Kidney glomerular epithelial cell (primary cell): ENCODE measurements at places on chromosomes 4 and X.

GRCh38 chr4:11847167-11847566 lies 418.5 kb upstream of the HS3ST1 start:
- DNase-seq, result no peak

GRCh38 chrX:103382877-103383276 lies 6.5 kb downstream of the BEX3 start:
- no peak for DNase-seq

- DNase-seq, result peak; percentile 94
These were observed 126.1 kb downstream of the AFF1 start for GRCh38 chr4:87060957-87061356.

DNA sequence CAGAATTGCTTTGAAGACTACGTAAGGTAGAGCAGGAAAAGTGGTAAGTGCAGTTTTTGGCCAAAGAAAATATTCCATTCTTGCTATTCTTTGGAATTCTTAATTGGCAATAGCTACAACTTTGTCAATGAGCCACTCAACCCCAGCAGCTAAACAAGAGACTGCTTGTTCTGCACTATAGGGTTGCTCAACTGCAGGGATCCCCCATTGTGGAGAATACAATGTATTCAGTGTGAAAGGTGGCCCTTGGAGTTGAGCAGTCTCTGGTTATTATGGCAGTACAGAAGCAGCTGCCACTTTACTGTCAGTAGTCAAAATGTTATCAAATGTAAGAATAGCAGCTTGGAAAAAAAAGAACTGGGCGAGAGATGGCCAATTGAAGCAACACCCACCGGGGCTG lies 808.7 kb downstream of the CENPC start:
- DNase-seq, result no peak

DNA sequence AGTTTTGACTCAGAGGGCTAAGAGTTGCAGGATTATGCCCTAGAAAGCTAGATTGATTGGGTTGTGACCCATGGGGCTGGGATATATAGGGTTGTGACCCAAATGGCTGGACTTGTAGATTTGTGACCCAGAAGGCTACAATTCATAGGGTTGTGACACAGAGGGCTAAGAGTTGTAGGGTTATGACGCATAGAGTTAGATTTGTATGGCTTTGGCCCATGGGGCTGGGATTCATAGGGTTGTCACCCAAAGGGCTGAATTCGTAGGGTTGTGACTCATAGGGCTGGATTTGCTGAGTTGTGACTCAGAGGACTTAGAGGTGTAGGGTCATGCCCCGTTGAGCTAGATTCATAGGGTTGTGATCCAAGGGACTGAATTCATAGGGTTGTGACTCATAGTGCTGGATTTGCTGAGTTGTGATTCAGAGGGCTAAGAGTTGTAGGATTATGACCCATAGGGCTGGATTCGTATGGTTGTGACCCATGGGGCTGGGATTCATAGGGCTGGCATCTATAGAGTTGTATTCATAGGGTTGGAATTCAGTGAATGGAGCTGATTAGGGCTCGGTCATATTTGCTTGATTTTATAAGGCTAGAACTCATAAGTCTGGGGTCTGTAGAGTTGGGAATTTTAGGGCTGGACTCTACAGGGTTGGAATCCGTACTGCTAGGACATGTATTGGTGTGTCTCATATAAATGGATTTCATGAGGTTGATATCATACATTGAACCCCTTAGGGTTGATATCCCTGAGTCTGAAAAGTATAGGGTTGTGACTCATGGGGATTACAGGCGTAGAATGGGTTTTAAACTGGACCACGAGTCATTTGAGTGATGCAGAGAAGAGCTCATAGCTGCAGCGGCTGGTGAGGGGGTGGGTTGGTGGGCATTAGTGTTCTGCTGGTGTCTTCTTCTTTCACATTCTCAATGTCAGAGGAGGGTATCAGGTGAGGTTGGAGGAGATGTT lies 125.7 kb downstream of the CRLF2 start:
- DNase-seq, result no peak

DNA sequence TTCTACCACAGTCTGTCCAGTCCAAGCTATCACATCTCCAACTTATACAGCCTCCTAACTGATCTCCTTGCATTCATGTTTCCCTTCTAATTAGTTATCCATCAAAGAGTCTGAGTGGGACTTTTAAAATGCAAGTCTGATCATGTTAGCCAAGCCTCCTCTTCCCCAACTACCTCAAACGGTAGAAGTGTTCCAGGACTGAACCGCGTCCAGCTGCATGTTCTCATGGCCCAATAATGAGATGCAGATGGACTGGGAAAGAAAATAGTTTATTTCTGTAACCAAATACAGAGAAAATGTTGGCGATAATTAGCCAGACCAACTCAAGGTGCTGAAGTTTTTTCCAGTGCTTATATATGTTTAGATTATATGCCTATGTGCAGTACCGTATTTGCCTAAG lies 46.6 kb upstream of the PPP1R2C start:
- no peak for DNase-seq

- no peak for DNase-seq
These were observed 6.3 kb upstream of the TBC1D25 start for GRCh38 chrX:48533165-48533564.

- no peak for DNase-seq
These were observed 4.3 kb upstream of the RBM3 start for GRCh38 chrX:48569958-48570357.

GRCh38 chr4:86250619-86251018 lies 109.2 kb downstream of the MAPK10 start:
- no peak for DNase-seq

GRCh38 chr4:111136438-111136837 lies 513.6 kb upstream of the PITX2 start:
- DNase-seq, result no peak

DNA sequence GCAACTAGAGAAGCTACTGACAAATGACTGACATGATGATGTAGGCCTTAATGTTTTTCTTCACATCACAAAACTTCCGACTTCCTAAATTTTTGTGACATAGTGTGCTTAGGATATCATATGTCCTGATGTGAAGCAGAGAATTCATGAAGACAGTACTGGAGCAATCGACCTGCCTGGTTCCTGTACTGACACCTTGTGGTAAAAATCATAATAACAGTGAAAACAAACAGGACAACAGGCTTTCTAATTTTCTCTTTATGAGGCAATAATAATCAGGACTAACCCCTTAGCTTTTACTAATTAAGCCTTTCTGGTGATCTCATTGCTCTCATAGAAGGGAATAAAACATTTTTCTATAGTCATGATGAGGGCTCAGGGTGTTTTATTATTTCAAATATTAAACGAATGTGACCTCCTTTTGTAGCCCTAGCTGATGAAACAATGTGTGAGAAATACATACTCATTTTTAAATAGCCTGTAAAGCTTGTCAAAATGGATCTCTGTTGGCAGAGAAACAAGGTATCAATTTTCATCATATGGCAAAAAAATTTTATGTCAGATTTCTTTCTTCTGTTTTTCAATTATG lies 158.4 kb downstream of the TENT5D start:
- peak; percentile 1 for DNase-seq

- DNase-seq, result no peak
These were observed 96.7 kb upstream of the QRFPR start for GRCh38 chr4:121477480-121477879.

- no peak for DNase-seq
These were observed 201.8 kb upstream of the NDST4 start for GRCh38 chr4:115315182-115315581.

DNA sequence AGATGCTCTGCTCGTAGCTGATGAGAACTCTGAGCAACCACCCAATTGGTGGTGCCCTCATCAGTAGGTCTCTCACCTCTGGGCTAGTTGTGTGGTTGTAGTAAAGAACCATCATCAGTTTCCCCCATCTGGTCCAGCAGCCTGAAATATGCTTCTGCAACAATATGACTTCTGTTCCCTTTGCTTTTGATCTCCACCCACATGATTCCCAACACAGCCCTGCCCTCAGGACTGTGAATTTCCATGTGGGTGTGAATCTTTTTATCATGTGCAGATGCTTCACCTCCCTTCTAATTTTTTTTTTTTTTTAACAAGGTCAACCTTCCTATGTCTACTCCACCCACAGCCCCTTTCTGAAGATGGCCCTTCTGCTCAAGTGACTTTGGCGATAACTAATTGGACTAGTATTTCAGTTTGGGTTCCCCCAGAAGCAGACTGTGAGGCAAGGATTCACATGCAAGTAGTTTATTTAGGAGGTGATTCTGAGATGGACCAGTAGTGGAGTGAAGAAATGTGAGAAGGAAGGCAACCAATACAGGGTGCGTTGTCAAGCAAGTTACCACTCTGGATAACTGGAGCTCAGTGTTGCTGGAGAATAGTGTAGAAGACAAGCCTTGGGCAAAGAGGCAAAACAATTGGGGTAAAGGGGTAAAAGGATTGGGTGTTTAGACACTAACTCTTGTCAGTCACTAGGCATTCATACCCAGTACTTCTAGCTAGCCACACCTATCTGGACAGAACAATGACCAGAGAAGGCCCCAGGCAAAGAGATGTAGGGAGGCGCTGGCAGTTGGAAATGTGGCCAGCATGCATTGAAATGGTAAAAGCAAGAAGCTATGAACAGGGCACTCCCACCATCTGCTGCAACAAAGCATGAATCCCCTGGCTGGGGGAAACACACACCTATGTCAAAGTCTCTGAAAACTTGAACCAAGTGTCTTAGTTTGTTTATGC lies 466.2 kb downstream of the BCOR start:
- DNase-seq, result no peak

- DNase-seq, result peak; percentile 12
These were observed 18.8 kb downstream of the ATP1B4 start for GRCh38 chrX:120380699-120381098.

DNA sequence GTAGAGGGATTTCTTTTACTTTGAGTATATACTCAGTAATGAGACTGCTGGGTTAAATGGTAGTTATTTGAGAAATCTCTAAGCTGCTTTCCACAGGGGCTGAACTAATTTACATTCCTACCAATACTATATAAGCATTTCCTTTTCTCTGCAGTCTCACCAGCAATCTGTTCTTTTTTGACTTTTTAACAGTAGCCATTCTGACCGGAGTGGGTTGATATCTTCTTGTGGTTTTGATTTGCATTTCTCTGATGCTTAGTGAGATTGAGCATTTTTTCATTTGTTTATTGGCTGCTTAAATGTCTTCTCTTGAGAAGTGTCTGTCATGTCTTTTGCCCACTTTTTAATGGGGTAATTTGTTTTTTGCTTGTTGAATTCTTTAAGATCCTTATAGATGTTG lies 43.3 kb downstream of the SPCS3 start:
- no peak for DNase-seq

DNA sequence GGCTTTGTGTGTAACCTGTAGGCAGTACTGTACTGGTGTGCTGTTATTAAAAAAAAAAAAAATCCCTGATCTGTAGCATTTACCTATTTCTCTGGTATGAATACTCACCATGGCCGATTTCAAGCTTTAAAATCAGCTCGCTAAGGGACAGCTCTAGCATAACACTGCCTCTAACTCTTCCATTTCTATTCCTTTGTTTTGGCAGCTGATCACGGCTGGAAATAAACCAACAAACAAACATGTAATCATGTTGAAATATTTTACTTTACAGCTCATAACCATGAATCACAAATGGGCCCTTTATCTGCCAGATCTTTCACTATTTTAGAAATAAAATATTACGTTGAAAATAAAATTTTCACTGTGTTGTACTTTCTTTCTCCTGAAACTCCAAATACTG lies 60.5 kb upstream of the IL15 start:
- DNase-seq, result no peak

GRCh38 chr4:64582492-64582891 lies 173.2 kb upstream of the TECRL start:
- DNase-seq, result no peak

DNA sequence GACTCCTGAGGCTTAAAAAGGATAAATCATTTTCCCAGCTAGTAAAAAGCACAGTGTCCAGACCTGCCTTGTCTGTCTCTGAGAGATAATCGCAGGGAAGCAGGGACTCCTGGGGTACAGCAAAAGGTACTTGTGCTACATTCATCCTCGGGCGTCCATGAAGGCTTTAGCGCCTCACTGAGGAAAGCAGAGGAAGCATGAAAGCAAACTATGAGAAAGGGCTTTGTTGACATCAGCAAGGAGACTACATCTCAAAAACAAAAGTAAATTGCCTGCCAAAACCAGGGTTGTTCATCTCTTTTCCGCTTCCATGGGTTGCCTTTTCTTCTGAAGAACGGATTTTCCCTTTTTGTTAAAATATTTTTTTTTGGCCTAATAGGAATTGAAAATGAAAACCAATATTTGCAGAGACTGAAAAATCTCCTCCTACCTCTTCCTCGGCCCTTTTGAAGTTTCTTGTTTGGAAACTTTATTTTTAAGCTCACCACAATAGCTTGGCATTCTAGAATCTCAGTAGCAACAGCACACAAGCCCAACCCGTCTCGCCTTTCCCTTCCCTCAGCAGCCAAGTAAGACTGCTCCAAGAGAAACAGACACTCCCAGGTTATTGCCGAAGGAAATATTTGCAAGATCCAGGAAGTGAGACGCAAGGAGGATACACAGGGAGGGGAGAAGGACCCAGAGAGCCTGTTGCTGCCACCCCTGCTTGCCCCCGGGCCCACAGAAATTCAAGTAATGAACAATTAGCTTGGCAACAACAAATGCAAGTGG lies 148.3 kb upstream of the DGKK start:
- no peak for DNase-seq

DNA sequence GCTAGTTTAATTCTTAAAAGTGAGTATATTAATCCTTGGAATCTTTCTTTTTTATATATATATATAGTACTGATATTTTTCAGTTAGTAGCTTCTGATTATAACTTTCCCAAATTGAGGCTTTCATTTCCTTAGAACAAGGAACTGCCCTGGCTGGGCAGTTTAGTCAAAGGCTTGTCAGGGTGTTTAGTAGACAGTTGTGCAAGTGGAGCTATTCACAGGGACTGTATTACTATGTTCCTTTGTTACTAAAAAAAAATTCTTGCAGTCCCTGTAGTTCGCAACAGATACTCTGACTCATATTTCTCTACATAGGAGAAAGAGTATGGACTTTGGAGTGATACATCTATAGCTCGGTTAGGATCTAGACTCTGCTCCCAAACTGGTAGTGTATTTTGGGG lies 20.8 kb downstream of the USO1 start:
- DNase-seq, result no peak

GRCh38 chr4:186807808-186808629 lies 84.4 kb upstream of the FAT1 start:
- no peak for DNase-seq

DNA sequence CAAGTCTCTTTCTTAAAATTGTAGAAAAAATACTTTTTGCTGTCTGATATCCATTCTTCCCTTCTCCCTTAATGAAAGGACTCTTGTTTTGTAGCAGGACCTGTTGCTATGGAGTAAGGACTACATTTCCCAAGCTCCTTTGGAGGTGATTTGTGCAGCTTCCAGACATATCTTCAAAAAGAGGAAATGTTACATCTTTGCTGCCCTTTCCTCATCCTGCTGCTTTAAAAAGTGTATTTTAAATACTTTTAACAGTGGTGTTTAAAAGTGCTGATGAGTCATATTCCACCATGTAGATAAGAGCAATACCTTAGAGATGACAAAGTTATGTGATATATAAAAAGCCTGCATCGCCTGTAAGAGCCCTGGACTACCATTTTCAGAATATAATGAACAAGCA lies 98.7 kb downstream of the CFAP299 start:
- no peak for DNase-seq

GRCh38 chrX:25028726-25029125 lies 13.0 kb upstream of the ARX start:
- no peak for DNase-seq
